ENCODE measurements at places on chromosomes 4 and X.

- no peak for DNase-seq
Measured at GRCh38 chr4:5770051-5770450, 59.0 kb downstream of the EVC start.

- no peak for DNase-seq
Measured at GRCh38 chr4:37475087-37475486, 211.1 kb downstream of the RELL1 start.

GRCh38 chrX:48021026-48021900 is 14.5 kb downstream of the SPACA5 start:
- peak; percentile 62 for DNase-seq

DNA sequence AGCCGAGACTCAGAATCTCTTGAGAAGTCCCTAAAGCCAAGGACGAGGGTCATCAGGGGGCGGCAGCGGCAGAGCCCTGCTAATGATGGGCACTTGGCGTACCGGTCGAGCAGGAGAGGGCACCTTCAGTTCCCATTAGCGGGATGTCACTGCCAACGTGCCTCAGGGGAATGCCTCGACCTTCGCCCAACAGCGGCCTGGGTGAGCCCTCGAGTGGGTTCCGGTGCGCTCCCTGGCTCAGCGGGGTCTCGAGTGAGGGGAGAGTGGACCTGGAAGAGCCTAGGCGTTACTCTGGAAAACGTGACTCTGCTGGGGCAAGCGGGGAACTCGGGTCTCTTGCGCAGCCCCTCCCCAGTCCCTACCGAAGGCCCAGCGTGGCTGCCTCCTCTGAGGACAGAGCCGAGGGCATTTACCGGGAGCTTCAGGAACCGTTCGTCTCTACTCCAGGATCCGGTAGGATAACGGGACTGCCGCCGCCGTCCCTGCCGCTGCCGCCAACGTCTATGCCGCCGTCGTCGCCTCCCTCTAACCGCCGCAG is 36.9 kb downstream of the PGRMC1 start:
- DNase-seq, result no peak

- DNase-seq, result peak; percentile 30
Measured at GRCh38 chr4:1792832-1793495, at the start of gene FGFR3. Gene FGFR3 (plus strand): TSS chr4:1793293. CDS start chr4:1793935, 642 bp downstream.

- DNase-seq, result no peak
Measured at GRCh38 chr4:165784672-165785071, 88.4 kb upstream of the TLL1 start.

- DNase-seq, result no peak
Measured at GRCh38 chr4:84965553-84966381, 723 bp downstream of the WDFY3 start.

- DNase-seq, result no peak
Measured at GRCh38 chr4:139633195-139633594, 32.4 kb upstream of the MGST2 start.

- no peak for DNase-seq
Measured at GRCh38 chrX:136182414-136182813, 35.1 kb downstream of the FHL1 start.

DNA sequence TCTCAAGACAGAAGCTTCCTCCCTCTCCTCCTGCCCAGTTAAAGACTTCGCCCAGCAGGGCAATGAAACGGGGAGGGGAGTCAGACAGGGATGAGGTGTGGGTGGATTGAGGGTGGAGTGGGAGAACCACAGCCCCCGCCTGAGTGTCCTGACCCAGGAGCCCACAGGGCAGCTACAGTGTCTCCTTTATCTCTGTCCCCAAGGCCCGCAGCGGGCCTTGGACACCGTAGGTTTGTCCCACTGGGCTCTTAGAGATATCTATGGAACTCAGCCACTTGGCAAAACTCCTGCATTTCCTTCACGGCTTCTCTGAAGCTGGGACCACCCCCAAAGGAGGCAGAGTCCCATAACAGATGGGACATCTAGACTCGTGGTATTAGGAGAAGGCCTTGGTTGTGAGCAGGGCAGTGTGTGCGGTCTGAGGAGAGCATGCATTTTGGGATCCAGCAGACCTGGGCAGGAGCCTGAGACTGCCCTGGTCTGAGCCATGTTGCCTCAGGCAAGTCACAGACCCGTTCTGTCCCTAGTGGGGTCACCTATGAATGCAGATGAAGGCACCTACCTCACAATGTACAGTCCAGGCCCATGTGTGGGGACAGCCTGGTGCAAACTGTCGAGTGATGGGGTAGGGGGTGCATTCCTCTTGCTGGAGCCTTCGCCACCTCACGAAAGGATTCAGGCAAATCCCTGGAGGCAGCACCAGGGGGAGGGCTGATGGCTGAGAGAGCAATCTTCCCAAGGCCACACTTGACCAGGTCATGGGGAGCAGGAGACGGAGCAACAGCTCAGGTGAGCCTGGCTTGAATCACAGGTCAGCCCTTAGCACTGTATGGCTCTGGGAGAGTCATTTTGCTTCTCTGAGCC is 225.7 kb upstream of the PSAPL1 start:
- DNase-seq, result no peak

- DNase-seq, result peak; percentile 10
Measured at GRCh38 chrX:103343105-103343504, 13.1 kb downstream of the TCEAL7 start.

DNA sequence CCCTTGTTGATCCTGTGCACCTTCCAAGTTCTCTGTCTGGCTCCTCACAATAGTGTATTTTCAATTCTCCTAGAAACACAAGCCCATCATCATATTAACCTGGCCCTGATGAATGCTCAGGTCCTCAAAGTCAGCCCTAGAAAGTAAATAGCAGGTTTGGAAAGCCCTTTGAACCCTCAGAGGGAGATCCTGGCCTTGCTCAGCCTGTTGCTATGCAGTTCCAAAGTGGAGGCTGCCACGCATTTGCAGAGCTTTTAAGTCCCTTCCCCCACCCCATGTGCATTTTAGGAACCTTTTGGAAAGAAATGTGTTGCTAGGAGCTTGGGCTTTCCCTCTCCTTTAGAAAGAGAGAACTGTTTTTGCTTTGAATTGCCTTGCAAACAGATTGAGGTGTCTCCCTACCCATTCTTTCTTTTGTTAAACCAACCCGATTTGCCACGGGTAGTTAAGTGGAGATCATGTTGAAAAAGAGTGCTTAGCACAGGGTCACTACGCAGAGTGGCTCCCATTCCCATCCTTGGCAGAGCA is 12.2 kb downstream of the MAMLD1 start:
- DNase-seq, result no peak

- no peak for DNase-seq
Measured at GRCh38 chr4:168487282-168488035, 7.2 kb upstream of the DDX60L start.

DNA sequence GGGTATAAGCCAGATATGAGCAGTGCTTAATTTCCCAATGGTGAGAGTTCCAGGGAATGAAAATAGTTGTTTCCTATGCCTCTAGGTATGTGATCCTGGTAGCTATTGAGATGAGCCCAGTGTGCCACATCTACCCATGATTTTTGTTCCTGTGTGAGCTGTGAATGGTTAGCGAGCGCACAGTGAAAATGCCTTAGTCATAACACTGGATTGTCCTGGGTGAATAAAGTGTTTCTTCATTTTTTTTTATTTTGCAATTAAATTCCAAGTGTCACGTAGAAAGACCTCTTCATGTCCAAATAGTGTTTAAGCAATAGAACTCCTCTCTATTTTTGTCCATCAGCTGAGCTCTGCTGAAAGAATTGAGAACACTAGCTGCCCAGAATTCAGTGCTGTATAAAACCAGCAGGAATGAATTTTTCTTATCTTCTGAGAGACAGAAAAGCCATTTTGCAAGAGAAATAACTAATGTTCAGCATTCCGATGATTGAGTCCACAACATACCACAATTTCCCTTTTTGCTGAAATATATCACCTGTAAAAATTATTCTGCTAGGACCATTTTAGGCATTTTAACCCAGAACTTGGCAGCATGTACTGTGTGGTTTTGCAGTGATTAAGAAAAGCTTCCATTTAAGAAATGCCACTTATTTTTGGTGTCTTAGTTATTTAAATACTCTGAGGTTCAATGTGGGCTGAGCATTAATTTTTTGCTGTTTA is 5.6 kb downstream of the MAOA start:
- no peak for DNase-seq

- no peak for DNase-seq
Measured at GRCh38 chr4:7805533-7806337, 133.9 kb downstream of the AFAP1 start.

- DNase-seq, result no peak
Measured at GRCh38 chrX:95628796-95629195, 1055.8 kb upstream of the DIAPH2 start.

DNA sequence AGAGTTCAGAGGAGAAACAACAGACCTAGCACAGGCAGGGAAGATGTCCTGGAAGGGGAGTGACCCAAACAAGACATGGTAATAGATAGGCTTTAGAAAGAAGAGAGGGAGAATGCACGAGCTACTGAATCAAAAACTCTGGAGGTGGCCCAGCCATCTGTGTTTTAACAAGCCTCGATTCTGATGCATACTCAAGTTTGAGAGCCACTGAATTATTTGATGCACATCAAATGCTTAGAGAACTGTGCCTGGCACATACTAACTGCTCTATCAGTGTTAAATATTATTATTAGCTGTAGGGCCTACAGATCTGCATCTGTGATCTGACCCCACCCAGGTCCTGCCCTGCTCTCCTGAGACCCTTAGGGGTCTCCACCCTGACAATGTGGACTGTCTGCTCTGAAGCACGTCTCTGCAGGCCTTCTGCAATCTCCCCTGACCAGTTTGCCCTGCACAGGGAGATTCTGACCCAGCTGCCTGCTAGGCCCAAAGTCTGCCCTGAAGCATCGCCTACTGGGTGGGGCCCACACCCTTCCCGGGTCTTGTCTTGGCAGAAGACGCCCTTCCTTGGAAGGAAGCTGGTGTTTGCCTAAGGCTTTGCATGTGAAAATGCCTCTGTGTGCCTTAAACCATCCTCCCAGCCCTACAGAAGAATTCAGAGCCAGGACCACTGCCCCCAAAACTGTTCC is 201.5 kb upstream of the KLF3 start:
- DNase-seq, result no peak

DNA sequence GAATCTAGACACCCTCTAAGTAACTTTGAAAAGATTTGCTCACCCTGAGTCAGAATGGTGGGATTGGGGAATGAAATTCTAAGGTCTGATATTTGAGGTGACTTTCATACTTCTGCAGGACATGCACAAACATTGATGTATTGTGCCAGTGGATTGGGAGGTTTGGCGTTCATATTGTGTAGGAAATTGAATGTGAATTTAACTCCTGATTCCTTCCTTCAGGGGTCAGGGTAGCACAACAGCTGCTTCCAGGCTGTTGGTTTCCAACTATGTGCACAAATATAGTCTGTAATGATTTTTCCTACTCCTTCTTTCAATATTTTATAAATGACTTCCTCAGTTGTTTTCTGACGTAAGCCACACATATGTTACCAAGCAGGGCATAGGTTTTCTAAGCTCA is 3.1 kb downstream of the IL1RAPL1 start:
- no peak for DNase-seq

DNA sequence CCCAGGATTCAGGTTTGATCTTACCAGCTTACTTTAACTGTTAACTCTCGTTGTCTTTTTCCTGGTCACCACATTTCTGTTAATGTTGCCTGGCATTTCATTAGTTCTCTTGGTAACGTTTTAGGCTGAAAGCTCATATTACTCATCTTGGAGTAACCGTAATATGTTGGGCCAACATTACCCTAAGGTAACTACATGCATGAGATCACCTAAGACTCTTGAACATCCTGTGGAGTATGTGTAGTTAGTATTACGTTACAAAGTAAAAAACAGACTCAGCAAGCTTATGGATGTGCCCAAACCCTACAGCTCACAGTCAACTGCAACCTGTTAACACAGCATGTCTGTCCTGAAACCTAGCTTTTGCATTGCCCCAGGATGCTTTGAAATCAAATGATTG is 203.3 kb upstream of the HS3ST1 start:
- DNase-seq, result no peak

DNA sequence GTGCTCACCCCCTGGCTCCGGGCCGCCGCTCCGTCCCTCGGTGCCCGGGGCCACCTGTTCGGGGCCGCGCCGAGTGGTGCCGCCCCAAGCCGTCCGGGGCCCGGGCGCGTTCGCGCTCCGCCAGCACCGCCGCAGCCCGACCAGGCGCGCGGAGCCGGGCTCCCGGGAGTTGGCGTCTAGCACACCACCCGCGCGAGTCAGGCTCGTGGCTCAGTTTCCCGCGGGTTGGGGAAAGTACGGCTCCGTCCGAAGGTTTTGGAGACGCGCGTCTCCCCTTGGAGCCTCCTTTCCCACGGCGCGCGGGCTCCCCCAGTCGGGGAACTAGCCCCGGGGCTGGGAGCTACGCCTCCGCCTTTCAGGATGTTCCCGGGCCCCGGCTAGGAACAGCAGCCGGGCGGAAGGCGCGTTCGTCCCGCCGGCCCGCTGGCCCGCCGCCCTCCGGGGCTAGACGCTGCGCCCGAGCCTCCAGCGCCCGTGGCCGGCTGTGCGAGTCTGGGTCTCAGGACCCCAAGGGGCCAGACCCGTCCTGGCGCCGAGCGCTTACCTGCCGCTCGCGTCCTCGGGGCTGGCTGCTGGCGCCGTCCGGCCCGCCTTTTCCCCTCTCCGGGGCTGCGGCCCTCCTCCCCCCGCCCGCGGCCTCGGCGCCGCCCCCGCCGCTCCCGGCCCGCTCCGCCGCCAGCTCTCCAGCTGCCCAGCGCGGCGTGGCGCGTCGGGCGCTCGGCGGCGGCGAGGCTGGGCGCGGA is at the start of gene ADGRG2:
Gene ADGRG2 (minus strand): TSS at position 571 of the 743 bp plus-strand sequence. CDS start 53,634 bp downstream, outside the sequence.
- DNase-seq, result no peak

DNA sequence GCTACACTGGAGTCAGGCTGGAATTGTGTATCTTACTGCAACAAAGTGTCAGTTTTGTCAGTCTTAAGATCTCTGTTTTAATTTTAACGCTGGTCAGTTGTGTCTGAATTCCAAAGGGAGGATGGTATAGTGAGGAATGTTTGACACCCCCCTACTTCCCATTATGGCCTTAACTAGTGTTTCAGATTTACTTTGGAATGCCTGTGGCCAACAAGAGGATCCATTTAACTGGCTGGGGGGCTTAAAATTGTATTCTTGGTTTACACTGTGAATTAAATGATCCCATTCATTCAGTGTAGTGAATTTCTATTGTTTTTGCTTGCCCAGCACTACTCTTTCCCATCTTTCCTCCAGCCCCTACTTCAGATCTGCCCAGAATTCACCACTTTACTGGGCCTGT is 75.8 kb upstream of the IQCM start:
- DNase-seq, result no peak

DNA sequence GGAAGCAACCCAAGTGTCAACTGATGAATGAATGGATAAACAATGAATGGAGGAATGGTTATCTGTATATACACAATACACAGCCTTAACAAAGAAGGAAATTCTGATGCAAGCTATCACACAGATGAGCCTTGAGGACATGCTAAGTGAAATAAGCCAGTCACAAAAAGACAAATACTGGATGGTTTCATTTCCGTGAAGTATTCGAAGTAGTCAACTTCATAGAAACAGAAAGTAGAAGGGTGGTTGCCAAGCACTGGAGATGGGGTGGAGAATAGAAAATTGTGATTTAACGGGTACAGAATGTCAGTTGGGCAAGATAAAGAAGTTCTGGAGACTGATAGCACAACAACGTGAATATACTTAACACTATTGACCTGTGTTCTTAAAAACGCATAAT is 28.2 kb downstream of the CENPU start:
- DNase-seq, result no peak

DNA sequence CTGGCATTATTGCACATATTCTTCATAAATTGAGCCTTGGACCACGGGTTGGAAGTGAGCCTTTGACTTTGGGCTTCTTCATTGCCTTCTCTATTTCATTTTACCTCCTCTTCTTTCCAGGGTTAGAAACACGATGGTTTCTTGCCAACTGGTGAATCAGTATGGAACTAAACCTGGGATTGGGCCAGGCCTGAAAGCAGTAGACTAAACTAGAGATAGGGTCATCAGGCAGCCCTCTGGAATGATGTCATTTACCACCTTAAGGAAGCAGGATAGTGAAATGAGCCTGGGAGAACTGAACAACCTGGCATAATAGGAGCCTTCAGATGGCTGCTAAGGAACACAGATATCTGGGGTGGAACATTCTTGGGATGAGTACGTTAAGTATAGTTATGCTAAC is 67.5 kb upstream of the ATP8A1 start:
- DNase-seq, result no peak

Data from activated CD4-positive, alpha-beta T cell treated with anti-CD3 and anti-CD28 coated beads for 24 hours (primary cell).